ENCODE measurements at places on chromosomes 2 and 18.

GRCh38 chr2:33583194-33583938, 15.7 kb downstream of the FAM98A start:
- DNase-seq, result peak; percentile 72

DNA sequence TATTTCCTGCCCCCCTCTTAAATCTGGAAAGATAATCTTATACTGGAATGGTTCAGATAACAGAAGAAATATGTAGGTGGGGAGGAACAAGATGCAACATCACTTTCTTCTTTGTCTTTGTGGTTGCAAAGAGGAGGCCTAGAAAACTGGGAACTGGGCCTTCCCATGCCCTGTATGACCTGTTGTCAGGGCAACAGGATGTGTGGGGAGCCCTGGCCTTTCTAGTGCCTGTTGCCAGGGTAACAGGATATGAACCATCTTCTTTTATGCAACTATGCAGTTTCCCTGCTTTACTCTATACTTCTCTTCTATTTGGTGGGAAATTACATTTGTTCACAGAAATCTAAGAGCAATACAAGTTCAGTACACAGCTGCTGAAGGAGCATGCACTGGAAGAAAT, 79.8 kb upstream of the PDE1A start:
- peak; percentile 67 for DNase-seq

GRCh38 chr2:120419073-120419472, 73.1 kb downstream of the INHBB start:
- DNase-seq, result no peak

DNA sequence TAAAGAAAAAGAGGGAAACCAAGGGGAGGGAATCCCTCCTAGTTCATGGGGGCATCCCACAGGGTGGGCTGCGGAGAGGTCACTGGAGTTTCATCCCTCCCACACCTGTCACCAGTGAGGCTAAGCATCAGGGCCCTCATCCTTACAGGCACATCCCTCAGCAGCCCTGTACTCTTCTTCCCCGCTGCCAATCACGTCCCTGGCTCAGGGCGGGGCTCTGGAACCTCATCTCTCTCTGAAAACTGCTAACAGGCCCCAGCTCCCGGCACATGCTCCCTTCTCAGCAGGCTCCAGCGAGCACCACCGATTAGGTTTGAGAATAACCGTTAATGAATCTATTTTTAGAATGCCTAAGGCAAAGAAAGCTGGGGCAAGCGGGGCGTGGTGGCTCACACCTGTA, 13.0 kb downstream of the UXS1 start:
- DNase-seq, result no peak

GRCh38 chr2:199922856-199923255, 11.8 kb downstream of the C2orf69 start:
- DNase-seq, result no peak

- DNase-seq, result peak; percentile 20
These were observed 1.3 kb upstream of the SMAD2 start for GRCh38 chr18:47931718-47932103.

GRCh38 chr18:63440219-63440618, 17.9 kb upstream of the VPS4B start:
- peak; percentile 89 for DNase-seq

- DNase-seq, result peak; percentile 60
These were observed 6.5 kb downstream of the WIPF1 start for GRCh38 chr2:174590928-174591648.

DNA sequence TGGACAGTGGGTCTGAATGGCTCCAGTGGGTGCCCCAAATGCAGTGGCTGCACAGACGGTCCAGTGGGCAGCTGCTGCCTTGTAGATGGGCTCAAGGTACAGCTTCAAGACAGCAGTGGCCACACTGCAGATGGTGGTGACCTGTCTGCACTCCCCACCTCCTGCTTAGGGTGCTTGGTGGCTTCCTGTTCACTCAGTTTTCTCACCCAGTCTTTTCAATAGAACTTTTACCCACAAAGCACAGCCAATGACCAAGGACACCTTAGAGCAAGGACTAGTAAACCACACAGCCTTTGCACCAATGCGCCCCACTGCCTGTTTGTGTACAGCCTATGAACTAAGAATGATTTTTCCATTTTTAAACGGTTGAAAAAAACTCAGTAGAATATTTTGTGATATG, 34.9 kb downstream of the MEX3C start:
- DNase-seq, result no peak

Measured in GM23248 (cell line).